ENCODE measurements at places on chromosomes 4 and X.

GRCh38 chr4:23365086-23365485 lies 524.8 kb downstream of the PPARGC1A start:
- no peak for DNase-seq

- DNase-seq: no peak
Measured at GRCh38 chr4:81398379-81398778, 73.3 kb downstream of the RASGEF1B start.

DNA sequence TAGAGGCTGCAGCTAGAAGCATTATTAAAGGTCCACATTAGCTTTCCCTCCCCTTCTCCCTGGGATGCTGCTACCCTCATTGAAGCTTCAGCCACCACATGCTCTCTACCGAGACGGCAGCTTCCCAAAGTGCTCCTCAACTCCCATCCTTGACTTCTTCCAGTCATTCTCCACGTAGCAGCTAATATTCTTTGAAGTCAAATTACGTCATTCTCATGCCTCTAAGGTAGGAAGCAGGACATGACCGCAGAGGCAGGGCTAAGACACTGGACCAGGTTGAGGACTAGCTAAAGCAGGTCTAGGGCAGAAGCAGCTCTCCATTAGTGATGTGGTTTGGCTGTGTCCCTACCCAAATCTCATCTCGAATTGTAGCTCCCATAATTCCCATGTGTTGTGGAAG lies 128.3 kb downstream of the SHOX start:
- DNase-seq: no peak

- no peak for DNase-seq
Measured at GRCh38 chr4:80484712-80485111, 149.2 kb downstream of the CFAP299 start.

GRCh38 chr4:82192017-82192673 lies 181.6 kb downstream of the HNRNPD start:
- DNase-seq: no peak

DNA sequence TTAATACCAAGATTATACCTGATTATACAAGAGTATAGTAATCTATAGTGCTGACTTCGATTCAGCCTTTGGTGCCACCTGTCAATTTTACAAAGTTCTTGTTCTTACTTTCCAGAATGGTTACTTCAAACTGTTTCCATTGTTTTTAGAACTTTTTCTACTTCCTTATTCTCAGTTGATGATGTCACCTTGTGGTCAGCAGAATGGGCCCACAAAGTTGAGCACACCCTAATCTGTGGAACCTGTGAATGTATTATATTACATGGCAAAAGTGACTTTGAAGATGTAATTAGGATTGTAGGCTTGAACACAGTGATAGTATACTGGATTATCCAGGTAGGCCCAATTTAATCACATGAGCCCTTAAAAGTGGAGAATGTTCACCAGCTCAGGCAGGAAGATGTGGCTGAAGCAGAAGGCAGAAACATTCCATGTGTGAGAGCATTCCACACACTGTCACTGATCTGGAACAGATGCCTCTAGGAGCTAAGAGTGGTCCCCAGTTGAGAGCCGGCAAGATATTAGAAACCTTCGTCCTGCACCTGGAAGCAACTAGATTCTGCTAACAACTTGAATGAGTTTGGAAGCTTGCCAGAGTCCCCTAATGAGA lies 6.3 kb upstream of the SGMS2 start:
- no peak for DNase-seq

- no peak for DNase-seq
Measured at GRCh38 chr4:91436556-91436955, 867.2 kb upstream of the GRID2 start.

DNA sequence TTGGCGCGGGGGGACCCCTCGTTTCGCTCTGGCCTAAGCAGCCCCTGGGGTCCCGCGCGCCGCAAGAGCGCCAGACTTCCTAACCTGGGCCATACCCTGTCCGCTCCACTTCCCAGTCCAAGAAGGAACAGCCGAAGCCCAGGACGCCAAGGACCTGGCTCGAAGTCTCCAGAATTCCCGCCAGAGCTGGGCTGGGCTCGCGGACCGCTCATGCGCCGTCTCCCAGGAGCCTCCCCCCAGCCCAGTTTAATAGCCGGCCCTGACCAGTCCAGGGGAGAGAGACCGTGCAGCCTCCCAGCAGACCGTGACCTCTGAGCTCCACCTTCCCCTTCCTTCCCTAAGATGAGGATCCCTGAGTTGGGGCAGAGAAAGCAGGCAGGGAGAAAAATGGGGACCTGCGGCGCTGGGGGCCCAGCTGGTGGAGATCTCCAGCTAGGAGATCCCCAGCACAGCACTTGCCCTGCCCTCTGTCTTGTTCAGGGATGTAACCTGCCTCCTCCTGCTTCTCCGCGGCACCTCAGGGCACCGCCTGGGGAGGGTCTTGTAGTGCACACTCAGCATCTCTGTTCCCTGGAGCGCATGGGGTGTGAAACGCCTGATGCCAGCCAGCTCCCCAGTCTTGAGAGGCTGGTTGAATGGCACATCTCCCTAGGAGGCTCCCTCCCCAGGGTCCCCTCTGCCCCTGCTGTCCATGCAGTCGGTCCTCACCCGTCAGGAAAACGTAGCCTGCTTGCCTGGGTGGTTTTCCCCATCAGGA lies 1.2 kb upstream of the LETM1 start:
- no peak for DNase-seq

- DNase-seq: no peak
Measured at GRCh38 chr4:138241281-138242075, 671 bp downstream of the SLC7A11 start.

GRCh38 chr4:80007745-80008149 lies 65.3 kb downstream of the ANTXR2 start:
- no peak for DNase-seq

DNA sequence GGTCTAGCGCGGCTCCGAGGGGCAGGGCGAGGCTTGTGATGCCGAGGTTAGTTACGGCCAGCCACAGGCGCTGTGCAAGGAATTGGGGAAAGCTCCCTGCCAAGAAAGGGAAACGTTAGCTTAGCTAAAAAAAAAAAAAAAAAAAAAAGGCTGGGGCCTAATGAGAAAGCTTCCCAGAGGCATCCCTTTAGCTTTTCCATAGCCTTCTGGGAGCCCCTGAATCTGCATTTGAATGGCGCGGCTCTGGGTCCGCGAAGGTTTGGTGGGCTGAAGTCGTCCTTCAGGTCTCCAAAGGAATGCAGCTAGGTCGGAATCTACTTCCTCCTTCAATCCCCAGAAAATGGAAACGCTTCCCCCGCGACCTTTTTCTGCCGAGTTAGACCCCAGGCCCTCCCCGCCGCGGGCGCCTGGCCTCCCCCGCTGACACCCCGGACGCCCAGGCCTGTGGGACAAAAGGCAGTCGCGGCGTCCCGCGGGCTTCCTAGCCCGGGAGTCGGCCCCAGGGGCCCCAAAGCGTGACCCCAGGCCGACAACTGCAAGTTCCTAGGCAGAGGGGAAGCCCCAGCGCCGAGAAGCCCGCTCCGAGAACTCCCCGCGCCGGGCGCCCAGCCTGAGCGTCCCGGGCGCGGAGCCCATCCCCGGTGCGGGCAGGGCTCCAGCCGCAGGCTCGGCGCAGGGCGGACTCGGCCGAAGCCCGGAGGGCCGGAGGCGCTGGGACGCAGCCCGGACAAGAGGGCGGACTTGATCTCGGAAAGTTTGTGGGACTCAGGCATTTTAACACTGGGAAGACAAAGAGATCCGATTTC lies 605 bp upstream of the FAT1 start:
- DNase-seq: no peak

DNA sequence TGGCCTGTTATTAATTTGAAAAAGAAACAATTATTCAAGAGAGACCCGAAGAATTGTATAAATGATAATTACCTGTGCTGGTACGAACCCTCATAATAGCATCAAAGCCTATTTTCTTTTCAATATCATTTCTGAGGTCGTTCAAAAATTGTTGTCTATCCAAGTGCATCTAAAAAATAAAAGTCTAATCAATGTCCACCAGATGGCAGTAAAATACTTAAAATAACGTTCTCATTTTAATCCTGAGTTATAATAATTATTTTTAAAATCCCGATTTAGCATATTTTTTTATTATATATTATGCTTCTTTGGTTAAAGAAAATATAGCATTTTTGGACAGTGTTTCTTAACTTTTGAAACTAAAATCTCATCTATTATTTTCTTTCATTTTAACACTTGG lies 55.7 kb downstream of the METTL14 start:
- DNase-seq: no peak

DNA sequence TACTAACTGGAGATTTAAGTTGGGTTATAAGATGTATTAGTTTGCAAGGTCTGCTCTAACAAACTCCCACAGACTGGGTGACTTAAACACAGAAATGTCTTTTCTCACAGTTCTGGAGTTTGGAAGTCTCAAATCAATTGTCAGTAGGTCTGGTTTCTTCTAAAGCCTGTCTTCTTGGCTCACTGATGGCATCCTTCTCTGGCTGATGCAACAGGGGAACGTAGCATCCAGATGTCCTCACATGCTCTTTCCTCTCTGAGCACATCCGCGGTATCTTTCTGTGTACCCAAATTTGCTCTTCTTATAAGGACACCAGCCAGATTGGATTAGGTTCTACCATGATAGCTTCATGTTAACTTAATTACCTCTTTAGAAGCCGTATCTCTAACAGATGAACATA lies 63.2 kb upstream of the BMP3 start:
- no peak for DNase-seq

- no peak for DNase-seq
Measured at GRCh38 chr4:36322921-36323354, 41.5 kb downstream of the DTHD1 start.

DNA sequence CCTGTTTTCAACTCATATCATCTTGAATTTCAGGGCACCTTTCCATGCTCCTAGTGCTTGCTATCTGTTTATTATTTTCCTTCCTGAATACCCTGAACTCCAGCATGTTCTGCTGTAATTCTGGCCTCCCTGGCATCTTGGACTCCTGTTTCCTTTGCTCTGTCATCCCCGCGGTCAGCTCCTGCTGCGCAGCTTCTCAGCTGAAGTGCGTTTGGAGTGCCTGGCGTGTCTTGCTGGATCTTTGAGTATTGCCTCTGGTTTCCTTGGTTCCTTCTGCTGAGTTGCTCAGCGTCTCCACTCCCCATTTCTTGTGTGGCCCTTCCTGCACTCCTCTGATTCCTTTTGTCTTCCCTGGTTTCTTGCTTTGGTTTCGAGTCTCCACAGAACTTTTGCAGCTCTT lies 84.4 kb downstream of the HTT start:
- no peak for DNase-seq

GRCh38 chr4:2578106-2578505 lies 41.7 kb downstream of the FAM193A start:
- no peak for DNase-seq

GRCh38 chr4:43680421-43680820 lies 768.2 kb downstream of the KCTD8 start:
- DNase-seq: no peak

DNA sequence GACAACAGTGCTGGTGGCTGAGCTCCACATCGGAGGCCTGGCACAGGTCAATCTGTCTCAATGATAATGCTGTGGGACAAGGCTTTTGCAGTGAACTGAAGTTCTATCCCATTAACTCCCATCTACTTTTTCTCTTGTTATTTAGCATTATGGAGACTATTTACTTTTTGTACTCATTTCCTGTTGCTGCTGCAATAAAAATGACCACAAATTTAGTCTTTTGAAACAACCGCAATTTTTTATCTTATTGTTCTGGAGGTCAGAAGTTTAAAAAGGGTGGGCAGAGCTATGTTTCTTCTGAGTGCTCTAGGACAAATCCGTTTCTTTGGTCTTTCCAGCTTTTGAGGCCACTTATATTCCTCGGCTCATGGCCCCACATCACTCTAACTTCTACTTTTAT lies 111.0 kb upstream of the PITX2 start:
- DNase-seq: no peak

- DNase-seq: no peak
Measured at GRCh38 chrX:3713225-3713936, at the start of gene PRKX. TSS of gene PRKX (minus strand) at chrX:3713649. CDS start at chrX:3713253, 396 bp downstream.

DNA sequence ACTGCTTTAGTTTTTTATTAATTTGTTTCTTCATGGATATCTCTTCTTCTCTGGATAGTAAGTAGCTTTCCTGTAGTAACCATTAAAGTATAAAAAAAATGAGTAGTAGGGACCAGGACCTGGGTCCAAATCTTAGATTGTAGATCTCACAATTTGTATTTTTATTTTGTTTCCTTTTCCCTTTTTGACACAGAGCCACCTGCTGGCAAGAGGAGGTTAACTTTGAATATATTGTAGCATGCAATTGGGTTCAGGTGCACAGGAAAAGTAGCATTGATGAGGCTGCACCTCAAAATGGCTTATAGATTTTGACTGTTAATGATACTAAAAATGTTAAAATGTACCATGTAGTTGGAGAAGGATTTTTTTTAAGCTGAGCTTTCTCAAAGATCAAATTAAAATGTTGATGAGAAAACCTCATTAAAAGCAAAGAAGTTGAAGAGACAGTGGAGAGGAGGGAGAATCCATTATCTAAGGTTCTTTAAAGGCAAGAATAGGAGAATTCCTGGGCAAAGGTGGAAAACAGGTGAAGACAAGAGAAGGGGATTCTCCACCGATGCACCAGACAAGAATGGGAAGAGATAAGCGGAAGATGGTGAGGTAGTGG lies 48.3 kb upstream of the HPGDS start:
- no peak for DNase-seq

DNA sequence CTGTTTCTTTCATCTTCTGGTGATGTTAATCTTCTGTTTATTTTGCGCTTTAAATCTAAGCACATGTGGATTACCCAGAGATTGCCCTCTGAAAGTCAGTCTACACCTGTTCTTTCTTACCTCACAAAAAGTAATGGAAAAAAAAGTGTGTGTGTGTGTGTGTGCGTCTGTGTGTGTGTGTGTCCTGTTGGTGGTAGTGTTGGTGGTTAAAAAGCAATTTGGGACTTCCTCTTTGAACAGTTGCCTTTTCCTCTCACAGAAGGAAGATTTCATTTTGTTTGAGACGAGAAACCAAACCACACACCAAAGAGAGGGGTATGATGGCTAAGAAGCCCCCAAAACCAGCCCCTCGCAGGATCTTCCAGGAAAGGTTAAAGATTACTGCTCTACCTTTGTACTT lies at the start of gene STAP1:
TSS of gene STAP1 (plus strand) at position 235 of the 400 bp plus-strand sequence. CDS start at position 318, 83 bp downstream.
- DNase-seq: no peak

GRCh38 chr4:82124365-82124764 lies 249.4 kb downstream of the HNRNPD start:
- no peak for DNase-seq

GRCh38 chrX:37872303-37872655 lies 24.9 kb upstream of the DYNLT3 start:
- DNase-seq: no peak

Data from cortex of kidney (tissue), 1 donor.